ENCODE measurements at places on chromosomes 12 and 14. TPM values are rescaled to one million over a fixed set of nuclear protein-coding genes. Genes with fewer than 3 reads are reported as not detected.

Gene ARHGDIB
- 4.8 TPM for total RNA-seq

Gene SLC38A4
- 2.8 TPM for total RNA-seq

Gene AQP2
- total RNA-seq, result not detected

Gene KRT7
- 655 TPM for total RNA-seq

Gene ARF6
- total RNA-seq, result 101 TPM

Gene STAC3
- 0.36 TPM for total RNA-seq

Gene SIRT4
- total RNA-seq, result 0.68 TPM

Gene RIN3
- 7.2 TPM for total RNA-seq

Gene MDGA2
- not detected for total RNA-seq

Gene MAGOHB
- 14.6 TPM for total RNA-seq

Gene KLRC4
- total RNA-seq, result not detected

Gene TUNAR
- total RNA-seq, result not detected

Gene GDF11
- total RNA-seq, result 0.34 TPM

Gene CMA1
- not detected for total RNA-seq

Gene POTEG
- total RNA-seq, result not detected

Gene OASL
- 0.50 TPM for total RNA-seq

Gene KIF5A
- total RNA-seq, result under 0.01 TPM

Gene BDKRB1
- total RNA-seq, result 0.71 TPM

Gene UNG
- 14.4 TPM for total RNA-seq

Gene SERPINA1
- total RNA-seq, result 9.6 TPM

Gene NFYB
- 22.6 TPM for total RNA-seq

Gene MMP19
- 0.28 TPM for total RNA-seq

Gene GLI1
- 0.14 TPM for total RNA-seq
